ENCODE measurements at places on chromosomes 11 and 22.

DNA sequence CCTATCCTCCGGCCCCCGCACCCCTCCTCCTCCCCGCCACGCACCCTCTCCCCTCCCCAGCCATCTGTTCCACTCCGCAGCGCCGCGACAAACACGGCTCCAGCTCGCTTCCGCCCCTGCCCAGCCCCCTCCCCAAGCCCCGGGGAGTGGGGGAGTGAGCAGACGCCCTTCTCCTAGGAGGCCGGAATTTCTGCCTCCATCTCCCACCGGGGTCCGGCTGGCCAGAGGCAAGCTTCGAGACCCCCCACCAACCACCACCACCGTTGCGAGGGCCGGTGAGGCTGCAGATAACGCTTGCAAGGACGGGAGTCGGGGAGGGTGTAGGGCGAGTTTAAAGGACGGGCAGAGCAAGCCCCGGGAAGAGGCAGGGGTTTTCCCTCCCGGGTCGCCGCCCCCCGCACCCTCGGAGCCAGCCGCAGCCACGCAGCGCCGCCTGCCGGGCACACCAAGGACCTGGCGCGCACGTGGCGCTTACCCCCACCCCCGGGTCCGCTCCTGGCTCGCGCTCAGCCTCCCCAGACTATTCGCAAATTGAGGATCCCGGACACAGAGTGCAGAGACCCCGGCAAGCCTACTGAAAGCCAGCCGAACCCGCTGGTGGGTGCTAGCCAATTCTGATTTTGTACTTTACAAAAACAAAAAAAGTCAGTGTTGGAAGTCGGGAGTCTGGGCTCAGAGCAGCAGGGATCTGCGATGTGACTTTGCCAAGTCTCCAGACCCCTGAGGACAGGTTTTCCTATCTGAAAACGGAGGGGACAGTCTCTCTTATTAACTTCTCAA is 22.6 kb downstream of the RTN4RL2 start:
- no peak for DNase-seq

DNA sequence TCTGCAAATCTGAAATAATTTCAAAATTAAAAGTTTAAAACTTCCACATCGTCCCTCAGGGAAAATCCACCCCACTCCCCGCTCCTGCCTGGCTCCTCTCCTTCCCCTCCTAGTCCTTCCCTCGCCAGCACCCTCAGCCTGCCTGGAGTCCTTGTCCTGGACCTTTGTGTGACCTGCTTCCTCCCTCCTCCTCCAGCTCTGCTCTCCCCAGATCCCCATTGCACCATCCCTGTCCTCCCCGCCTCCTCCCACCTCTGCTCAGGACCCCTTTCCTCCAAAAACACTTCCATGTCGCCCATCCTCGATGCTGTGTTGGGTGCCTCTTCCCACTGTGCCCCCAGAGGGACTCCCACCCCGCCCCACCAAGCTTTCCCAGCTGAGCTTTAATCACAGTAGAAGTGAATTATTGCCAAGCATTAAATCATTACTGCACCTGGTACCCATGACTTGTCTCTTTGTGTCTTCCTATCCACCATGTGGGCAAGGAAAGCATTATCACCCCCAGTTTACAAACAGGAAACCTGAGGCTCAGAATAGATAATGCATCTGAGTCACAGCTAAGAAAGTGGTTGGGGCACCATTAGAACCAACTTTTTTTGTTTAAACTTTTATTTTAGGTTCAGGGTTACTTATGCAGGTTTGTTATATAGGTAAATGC is 2.4 kb upstream of the ZP1 start:
- DNase-seq: no peak

GRCh38 chr11:59901306-59901705 is 22.7 kb downstream of the OOSP3 start:
- no peak for DNase-seq

GRCh38 chr11:107859459-107860239 is 1.1 kb upstream of the SLC35F2 start:
- DNase-seq: peak; percentile 21

DNA sequence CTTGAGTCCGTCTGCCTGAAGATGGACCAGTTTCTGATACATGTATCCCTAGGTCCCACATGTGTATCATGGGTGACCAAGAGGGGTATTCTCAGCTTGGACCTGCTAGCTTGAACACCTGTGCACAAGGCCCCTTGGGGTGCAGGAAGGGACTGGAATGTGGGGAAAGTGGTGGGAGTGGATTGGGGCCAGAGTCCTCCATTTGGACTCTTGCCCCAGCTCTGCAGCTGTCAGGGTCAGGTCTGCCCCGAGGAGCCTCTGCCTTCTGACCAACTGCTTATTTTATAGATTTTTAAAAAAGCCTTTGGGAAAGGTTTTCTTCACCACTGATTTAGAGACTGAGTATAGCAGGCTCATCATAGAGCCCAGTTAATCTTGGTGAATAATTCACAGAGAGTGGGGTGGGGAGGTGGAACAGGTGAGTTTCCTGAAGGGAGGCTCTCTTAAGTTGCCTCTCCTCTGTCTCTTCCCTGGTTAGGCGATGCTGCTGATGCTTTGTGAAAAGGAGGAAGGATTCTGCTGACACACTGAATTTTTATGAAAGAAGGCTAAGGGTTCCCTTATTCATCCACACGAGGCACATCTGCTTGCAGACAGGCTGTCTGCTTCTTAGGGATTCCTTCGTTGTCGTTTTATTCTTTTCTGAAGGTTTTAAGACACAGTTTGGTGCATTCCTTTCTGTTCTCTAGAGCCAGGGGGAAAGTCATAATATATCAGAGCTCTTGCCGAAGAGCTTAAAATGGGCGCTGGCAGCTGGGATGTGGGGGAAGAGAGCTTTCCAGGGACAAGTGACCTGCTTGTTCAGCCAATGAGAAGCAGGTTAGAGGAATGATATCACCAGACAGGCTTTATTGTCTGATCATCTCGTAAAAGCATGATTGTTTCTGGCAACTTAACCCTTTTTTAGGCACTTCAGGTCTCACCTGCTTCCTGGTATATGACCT is 19.9 kb downstream of the TRIM44 start:
- no peak for DNase-seq

DNA sequence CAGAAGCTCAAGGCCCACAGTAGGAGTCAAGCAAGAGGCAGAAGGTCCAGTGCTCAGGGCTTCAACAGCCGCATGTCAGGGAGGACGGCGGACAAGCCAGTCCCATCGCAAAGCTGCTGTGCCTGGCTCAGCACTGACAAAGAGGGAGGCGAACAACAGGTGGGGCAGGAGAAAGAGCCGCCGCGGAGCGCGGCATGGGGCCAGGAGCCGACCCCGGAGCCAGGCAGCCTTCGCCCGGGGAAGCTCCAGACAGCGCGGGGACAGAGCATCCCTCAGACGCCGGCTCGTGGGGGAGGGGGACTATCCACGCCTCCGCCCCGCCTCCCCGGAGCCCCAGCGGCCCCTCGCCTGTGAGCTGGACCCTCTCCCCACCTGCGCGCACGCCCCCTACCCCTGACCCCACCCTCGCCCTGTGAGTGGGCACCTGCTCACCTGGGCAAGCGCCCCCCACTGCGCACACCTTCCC is 369 bp downstream of the DHCR7 start:
- DNase-seq: no peak

GRCh38 chr11:2093575-2094353 is 45.4 kb downstream of the IGF2 start:
- peak; percentile 74 for DNase-seq

GRCh38 chr11:69705901-69706787 is 2.3 kb upstream of the FGF19 start:
- DNase-seq: no peak

DNA sequence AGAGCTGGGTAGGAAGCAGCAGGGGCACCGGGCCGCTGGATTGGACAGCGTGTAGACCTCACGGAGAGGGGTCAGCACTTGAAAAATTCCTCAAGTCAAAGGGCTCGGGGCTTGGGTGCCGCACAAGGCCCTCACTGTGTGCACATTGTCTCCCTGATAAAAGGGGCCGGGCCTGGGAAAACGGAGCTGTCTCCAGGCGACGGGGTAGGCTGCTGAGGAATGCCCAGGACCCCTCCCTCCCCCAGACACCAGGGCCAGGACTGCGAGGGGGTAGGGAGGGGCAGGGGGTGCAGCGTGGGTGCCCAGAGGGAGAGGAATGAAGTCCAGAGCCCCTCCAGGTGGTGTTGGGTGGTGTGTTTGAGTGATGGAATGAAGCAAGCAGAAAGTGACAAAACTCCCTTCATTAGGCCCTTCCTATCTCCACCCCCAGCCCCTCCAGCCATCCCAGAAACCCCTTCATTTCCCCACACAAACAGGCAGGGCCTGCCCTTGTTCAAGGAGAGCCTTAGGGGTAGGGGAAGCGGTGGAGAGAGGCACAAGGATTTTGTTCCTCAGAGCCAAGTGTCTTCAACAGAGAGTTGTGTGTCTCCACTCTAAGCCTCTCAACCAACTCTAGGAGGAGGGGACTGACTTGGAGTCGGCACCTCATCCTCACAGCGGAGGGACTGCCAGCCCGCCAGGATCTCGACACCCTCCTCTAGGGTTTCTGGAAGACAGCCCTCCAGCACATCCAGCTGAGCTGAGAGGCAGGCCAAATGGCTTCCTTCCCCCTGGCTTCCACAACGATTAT is 63.9 kb downstream of the SYN3 start:
- no peak for DNase-seq

- DNase-seq: no peak
These were observed 1.6 kb downstream of the ANO1 start for GRCh38 chr11:70079691-70080090.

- no peak for DNase-seq
These were observed 4.5 kb downstream of the FAM83F start for GRCh38 chr22:39999144-39999757.

GRCh38 chr22:43129426-43130425 is 13.5 kb downstream of the MCAT start:
- DNase-seq: no peak

DNA sequence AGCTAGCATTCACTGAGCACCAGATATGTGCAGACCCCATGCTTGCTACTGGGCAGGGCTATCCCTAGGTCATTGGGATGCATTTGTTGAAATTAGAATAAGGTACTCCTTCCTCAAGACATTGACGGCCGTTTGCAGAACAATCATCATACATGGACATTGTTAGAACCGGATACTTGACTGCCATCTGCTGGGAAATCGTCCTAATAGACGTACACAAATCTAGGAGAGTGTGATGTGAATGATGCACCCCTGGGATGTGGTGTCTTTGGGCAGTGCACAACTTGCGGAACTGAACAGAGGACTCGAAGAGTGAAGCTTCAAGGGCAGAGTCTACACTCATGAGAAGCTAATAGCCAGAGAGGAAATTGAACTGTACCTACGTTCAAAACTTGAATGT is 35.9 kb downstream of the MYO18B start:
- peak; percentile 33 for DNase-seq

GRCh38 chr11:118003456-118003855 is 17.3 kb downstream of the IL10RA start:
- no peak for DNase-seq

- no peak for DNase-seq
These were observed 569.9 kb upstream of the CADM1 start for GRCh38 chr11:116073854-116074837.

DNA sequence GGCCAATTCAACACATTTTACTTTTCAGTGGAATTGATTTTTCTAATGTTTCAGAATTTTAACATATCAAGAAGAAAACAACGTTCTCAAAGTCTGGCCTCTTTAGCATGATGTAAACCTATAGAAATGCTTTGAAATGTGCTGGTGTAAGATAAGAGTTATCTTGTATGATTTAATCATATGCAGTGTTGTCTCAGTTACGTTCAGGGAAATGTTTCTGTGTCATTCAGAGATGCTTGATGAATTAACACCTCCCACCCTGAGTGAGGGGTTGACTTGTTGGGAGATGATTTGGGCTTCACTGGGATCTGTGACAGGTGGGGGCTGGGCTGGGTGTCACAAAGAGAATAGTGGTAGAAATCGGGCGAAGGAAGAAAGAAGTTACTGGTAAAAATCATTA is 15.7 kb upstream of the MYO18B start:
- no peak for DNase-seq

- no peak for DNase-seq
These were observed 70.4 kb upstream of the KCNQ1OT1 start for GRCh38 chr11:2770096-2770751.

DNA sequence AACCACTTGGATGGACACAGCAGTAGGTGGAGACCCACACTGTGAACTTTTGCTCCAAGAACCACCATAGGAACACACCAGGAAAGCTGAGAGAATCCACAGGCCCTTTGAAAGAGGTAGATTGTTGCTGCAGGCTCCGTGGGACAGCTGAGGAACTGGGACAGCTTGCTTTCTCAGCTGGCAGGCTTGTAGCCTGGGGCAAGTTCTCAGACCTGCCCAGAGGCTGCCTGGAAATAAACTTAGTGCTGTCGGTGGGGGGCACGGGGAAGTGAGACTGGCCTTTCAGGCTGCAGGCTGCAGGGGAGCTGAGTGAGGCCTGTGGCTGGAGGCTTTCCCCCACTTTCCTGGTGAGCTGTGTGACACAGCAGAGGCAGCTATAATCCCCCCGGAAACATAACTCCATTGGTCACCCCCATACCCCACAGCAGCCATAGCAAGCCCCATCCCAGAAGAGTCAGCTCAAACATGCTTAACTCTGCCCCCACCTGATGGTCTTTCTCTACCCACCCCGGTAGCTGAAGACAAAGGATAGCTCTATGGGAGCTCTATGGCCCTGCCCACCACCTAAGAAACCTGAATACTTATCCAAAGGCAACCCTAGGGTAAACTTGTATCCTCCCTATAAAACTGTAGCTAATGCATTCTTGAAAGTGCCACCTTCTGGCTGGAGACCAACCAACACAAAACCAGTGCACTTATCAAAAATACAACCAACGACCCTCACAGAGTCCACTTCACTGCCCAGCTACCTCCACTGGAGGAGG is 21.4 kb upstream of the ACRV1 start:
- DNase-seq: no peak

GRCh38 chr11:46248289-46249102 is 29.0 kb upstream of the CREB3L1 start:
- peak; percentile 77 for DNase-seq

- DNase-seq: no peak
These were observed 596.0 kb downstream of the INSC start for GRCh38 chr11:15710580-15711275.

- DNase-seq: no peak
These were observed 11.9 kb downstream of the L3MBTL2 start for GRCh38 chr22:41216984-41217383.

- DNase-seq: no peak
These were observed 21.4 kb downstream of the YPEL1 start for GRCh38 chr22:21714059-21714770.

GRCh38 chr11:706957-707816 is 1.2 kb downstream of the EPS8L2 start:
- peak; percentile 62 for DNase-seq

Measured in fibroblast of gingiva (primary cell).